ENCODE measurements at places on chromosomes 7 and 10.

DNA sequence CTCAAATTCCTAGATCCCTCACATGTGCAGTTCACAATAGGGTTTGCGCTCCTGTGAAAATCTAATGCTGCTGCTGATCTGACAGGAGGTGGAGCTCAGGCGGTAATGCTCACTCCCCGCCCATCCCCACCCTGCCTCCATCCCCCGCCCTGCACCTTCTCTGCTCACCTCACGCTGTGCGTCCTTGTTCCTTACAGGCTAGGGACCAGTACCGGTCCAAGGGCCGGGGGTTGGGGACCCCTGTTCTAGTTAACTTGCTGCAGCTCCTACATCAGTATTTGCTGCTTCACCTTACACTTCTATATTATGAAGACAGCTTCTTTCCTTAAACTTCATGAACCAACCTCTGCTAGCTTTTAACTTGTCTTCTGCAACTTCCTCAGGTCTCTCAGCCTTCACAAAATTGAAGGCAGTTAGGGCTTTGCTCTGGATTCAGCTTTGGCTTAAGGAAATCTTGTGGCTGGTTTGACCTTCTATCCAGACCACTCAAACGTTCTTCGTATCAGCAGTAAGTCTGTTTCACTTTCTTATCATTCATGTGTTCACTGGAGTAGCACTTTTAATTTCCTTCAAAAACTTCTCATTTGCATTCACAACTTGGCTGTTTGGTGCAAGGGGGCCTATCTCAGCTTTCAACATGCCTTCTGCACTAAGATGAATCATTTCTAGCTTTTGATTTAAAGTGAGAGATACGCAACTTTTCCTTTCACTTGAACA, 1.7 kb upstream of the TNKS2 start:
- peak; percentile 39 for DNase-seq

GRCh38 chr10:131485732-131486131, 174.2 kb upstream of the TCERG1L start:
- no peak for DNase-seq

- DNase-seq, result no peak
Observed at GRCh38 chr7:40799-41750, 151.3 kb upstream of the FAM20C start.

- no peak for DNase-seq
Observed at GRCh38 chr7:149223176-149223575, 16.3 kb upstream of the ZNF212 start.

DNA sequence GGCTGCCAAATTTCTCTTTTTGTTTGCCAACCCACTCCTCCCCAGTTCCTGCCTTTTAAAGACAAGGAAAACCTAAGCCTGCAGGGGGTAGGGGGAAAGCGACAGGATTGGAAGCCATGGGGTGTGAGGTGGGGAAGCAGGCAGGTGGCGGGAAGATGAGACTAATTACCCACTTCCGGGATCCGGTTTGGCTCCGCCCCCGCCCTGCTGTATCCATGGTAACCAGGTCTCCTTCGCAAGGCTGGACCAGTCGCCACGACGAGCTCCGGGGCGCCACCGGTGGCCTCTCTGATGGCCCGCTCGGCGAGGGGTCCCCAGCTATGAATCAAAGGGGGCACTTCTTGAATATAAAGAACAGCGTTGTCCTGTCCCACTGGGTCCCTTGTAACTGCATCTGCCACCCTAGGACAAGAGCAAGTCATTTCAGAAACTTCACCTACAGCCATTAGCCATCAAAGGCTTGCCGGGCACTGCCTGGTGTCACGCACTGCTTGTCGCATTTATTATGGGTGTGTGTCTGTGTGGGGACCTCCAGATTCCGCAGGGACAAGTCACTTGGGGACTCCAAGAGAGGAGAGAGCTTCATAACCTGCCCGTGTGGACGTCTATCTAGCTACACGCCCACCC, 55.4 kb upstream of the LMTK2 start:
- peak; percentile 49 for DNase-seq

GRCh38 chr7:25496476-25497368, 268.4 kb upstream of the NPVF start:
- no peak for DNase-seq

- DNase-seq, result no peak
Observed at GRCh38 chr10:118853916-118854315, 99.1 kb upstream of the CACUL1 start.

- DNase-seq, result no peak
Observed at GRCh38 chr7:31029251-31030042, 22.7 kb upstream of the ADCYAP1R1 start.

- no peak for DNase-seq
Observed at GRCh38 chr7:65429642-65430343, 56.1 kb downstream of the ZNF92 start.

DNA sequence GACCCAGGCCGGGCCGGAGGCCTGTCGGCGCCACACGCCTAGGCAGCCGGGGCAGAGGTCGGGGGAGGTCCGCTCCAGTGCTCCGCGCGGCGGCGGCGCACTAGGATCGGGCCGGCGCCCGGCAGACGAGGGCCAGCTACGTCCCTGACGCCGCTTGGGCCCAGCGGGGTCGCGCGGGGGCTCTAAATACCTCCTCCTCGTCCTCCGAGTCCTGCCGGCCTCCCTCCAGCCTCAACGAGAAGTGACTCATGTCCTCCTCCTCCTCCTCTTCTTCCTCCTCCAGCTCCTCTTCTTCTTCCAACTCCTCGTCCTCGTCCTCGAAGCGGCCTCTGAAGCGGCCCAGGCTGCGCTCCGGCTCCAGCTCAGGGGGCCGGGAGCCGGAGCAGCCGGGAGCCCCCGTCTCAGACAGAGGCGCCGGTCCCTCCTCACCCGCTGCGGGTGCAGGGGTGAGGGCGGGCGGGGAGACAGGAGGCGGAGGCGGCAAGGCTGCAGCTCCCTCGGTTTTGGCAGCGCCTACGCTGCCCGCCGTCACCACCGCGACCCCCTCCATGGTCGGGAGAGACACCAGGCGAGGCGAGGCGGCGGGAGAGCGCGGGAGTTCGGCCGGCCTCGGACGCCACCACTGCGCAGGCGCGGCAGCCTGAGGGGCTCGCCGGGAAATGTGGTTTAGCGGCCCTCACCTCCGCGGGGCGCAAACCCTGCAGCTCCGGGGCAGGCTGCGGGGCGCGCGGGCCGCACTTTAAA, at the start of gene PCGF6:
TSS of gene PCGF6 (minus strand) at position 624 of the 744 bp plus-strand sequence. CDS start at position 550, 74 bp downstream.
- DNase-seq, result peak; percentile 54

DNA sequence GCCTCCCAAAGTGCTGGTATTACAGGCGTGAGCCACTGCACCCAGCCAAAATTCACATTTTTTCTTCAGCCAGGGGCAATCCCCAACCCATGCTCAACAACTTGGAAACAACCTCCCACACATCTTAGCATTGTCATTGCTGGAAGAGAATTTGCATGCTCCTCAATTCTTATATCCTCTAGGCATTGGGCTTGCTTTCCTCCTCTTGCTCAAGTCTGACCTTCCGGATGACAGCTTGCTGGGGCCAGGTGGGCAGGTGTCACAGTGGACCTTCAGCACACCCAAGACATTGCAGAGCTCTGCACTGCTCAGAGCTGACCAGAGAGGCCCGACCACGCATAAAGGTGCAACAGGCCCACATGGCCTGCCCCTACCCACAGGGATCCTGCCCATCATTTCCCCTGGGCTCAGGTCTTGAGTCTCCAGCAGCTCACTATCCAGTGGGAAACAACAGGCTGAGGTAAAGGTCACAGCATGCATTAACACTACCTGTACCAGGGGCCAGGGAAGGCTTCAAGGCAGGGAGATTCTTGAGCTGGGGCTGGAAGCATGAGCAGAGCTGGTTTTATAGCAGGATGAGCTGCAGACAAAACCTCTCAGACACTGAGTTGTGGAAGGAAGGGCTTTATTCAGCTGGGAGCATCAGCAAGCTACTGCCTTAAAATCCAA, 6.8 kb upstream of the GPR15LG start:
- no peak for DNase-seq

All from activated T-cell treated with anti-CD3 and anti-CD28 coated beads, Interleukin-2, amount 50 U/mL, for 4 hours (primary cell).